ENCODE measurements at places on chromosomes 1 and 21.

GRCh38 chr1:100832694-100833428 is 61.8 kb downstream of the EXTL2 start:
- no peak for DNase-seq

DNA sequence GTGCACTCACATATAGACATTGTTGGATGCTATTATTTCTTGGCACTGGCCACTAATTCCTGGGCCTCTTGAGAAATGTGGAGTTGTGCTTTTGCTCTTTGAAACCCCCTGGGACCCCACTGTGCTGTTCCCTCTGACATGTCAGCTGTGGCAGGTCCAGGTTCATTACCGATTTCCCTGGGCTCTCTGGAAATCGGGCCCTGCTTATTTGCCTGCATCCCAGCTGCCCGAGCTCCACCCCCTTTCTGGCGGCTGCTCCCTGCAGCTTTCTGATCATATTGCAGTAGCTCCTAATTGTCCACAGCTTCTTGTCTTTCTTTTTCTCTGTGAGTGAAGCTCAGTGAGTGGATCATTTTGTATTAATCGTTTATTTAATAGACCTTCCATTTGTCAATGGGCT is 183.7 kb upstream of the FAM78B start:
- DNase-seq: no peak

- DNase-seq: no peak
Observed at GRCh38 chr1:214449371-214449770, 102.0 kb downstream of the PTPN14 start.

- DNase-seq: no peak
Observed at GRCh38 chr1:83641206-83641658, 357.7 kb downstream of the TTLL7 start.

DNA sequence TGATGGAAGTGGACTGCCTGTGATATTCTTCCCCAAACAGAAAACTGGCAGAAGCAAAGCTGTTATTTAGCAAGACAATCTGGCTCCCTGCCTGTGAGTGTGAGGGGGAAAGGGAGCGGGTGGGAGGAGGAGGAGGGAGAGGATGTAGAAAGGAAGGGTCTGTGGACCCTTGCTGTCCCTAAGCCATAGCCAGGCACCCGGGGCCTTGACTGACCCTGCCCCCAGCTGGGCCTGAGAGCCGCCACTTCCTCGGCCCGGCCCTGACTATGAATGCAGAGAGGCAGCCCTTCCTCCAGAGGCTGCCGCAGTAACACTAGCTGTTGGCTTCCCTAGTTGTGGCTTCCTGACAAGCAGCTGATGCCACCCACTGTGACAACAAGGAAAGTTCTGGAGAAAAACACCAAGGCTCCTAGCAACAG is 13.9 kb downstream of the PLA2G2F start:
- no peak for DNase-seq

DNA sequence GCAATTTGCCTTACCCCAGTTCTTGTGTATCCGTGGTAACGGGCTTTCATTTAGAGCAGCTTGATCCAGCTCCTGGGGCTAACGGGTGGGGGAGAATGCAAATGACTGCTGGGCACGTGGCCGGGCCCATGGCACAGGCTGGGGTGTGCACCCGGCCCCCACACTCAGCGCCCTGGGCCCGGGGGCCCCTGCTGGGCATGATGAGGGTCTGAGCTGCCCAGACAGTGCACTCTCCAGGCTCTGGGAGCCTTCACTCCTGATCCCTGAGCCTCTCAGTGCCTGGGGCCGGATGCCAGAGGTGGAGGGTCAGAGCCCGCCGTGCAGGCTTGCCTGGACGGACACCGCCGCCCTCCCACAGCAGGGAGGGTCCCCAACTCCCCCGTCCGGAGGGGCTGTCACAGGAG is 20.1 kb upstream of the PEX10 start:
- DNase-seq: no peak

DNA sequence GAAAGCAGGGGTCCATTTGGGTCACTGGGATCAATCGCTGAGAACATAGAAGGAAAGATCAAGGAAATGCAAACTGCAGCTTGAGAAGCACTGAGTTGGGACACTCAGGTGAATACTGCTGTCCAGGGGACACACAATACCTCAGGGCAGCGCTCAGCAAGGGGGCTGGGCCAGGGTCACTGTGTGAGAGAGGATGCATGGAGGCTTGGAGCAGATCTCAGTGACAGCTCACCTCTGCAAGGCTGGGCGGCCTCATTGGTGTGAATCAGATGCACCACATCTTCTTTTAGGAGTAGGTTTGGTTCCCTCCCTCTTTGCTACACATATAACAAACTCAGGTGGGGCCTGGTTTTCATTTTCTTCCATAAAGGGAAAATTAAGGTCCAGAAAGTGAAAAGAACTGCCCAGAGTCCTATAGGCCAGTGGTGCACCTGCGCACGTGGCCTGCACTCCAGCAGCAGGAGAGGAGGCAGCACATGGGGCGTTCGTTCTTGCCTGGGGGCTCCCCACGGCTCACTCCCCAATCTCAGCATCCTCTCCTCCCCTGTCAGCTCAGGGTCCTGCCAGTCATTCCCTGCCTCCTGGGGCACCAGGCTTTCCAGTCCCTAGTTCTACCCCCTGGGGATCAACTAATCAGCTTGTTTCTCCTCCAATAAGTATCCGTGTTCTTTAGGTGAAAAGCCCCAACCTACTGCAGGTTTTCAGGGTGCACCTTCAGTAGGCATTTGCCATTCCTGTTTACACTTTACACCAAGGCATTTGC is 1.5 kb downstream of the A3GALT2 start:
- DNase-seq: no peak

DNA sequence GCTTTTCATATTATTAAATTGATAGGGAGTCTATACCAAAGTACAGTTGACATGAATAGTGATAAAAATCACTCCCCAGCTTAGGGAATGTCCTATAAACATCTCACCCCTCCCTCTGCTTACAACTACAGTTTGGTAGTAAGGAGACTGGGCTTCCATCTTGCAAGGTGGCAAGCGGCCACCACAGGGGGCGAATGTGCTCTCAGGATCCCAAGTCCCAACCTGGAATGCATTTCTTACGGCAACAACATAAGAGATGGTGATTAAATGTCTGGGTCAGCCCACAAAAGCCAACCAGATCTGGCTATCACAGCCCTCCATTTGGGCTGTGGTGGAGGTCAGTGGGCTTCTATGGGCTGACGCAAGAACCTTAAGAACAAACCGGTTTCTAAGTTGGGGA is 68.0 kb downstream of the SMYD2 start:
- no peak for DNase-seq

- DNase-seq: no peak
Observed at GRCh38 chr1:6770751-6771440, 14.4 kb upstream of the CAMTA1 start.

DNA sequence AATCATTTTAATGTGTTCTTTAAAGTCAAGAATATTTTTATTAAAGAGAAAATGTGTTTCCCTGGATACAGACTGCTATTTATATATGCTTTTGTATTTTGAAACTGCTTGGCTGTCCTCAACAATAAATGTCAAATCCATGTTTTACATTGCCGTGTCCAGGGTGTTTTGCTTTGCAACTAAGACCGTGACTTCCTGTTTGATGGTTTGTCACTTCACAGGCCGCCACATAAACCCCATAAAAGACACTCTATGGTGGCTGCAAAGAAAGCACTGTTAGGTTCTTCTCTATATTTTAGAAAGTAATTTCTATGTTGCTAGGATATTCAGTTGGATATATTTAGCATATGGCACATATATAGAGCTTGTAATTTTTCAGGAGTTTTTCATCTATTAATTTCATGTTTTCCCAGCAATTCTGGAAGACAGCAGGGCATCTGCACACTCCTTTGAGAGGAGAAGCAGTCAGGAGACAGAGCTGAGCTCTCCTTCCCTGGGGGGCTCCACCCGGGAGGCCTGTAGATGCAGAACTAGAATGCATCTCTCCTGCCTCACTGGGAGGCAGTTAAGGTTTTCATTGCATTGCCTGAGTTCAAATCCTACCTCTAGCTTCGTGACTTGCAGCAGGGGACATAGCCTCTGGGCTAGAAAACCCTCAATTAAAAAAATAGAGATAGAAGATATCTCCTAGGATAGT is 33.1 kb downstream of the PRDM2 start:
- no peak for DNase-seq

DNA sequence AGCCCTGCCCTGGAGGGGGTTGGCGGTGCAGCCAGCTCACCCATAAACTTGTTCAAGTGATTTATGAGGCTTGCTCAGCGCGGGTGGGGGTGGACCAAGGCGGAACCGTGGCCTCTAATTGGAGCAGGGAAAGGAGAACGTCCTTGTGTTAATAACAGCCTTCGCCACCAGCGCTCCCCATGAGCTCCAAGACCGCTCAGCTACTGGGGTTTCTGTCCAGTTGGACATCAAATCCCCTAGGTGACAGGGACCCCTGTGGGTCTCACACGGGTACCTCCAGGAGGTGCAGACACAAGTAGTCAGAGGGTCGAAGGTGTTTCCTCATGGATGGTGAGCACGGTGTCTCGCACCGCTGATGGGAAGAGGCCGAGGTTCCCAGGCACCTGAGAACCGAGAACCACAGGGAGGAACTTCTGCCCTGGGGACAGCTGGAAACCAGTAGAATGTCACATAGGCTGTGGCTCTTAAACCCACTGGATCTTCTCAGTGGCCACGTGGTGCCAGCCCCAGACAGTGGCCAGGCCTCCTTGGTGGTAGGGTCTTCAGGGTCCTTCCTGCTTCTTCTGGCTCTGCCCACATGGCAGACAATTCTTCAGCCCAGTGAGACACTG is 3.7 kb upstream of the ACTRT2 start:
- DNase-seq: peak; percentile 13

DNA sequence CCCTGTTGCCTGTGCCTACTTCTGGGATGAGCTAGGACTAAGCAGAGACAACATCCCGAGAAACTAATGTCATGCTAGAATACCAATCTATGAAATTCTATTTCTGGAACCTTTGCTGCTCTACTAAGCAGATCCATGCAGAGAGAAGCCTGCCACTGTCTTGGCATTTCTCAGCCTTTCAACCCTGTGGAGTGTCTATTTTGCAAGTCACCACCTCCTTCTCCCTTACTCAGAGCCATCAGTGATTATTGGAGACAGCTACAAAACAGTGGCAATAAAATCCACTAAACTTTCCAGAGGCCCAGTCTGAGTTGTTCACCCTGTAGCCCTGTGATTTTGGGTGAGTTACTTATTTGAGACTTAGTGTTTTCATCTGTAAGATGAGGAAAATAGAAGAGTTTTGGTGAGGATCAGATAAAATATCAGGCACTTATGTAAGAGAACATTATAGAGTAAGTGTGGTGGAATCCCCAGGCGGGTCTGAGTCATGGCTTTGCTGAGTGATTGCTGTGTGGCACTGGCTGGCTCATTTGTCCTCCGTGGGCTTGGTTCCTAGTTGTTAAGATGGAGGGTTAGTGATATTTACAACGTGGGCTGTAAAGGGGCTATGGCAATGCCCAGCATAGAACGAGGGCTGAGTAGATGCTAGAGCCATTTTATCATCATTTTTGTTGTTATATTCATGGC is 61.1 kb downstream of the FMN2 start:
- no peak for DNase-seq

- no peak for DNase-seq
Observed at GRCh38 chr1:212814537-212815334, 23.0 kb downstream of the TATDN3 start.

GRCh38 chr1:17168091-17168876 is 36.6 kb upstream of the PADI1 start:
- no peak for DNase-seq

Data from activated T-cell treated with anti-CD3 and anti-CD28 coated beads, Interleukin-2, amount 50 U/mL, for 24 hours (primary cell).